Esophagus muscularis mucosa (tissue), 4 donors: ENCODE measurements at places on chromosomes 4 and X.
A peak's percentile ranks its signal among the peaks of the same experiment; 100 is the strongest.

GRCh38 chr4:116702949-116703348, 382.4 kb downstream of the TRAM1L1 start:
- H3K36me3 ChIP-seq, result no peaks in the 10 kb centered on the region
- no peak for DNase-seq
- H3K27me3 ChIP-seq, result no peaks in the 10 kb centered on the region
- no peak overlapping the region for H3K27ac ChIP-seq

- no peaks in the 10 kb centered on the region for H3K36me3 ChIP-seq
- DNase-seq, result no peak
- H3K4me3 ChIP-seq, result no peak overlapping the region
- peaks cover 8% of the 10 kb centered on the region for H3K4me1 ChIP-seq
- no peaks in the 10 kb centered on the region for H3K27me3 ChIP-seq
Observed at GRCh38 chrX:41047878-41048534, 37.2 kb upstream of the USP9X start.

DNA sequence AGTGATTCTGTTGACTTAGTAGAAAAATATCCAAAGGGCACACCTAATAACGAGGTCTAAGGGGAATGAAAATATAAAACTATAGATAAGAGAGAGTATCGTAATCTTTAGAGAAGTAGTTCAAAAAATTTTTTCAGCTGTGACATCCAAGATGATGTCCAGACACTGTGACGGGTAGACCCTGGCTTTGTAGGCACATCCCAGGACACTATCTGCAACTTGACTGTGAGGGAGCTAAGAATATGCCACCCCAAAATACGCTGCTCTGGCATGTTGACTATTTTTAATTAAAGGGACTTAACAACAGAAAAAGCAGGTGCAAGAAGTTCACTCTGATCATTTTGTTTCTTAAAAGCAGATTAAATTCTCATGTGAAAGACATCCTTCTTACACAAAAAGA, 89.5 kb downstream of the CLCN4 start:
- no peaks in the 10 kb centered on the region for H3K36me3 ChIP-seq
- peaks cover 4% of the 10 kb centered on the region for H3K4me1 ChIP-seq
- no peak for DNase-seq
- H3K27me3 ChIP-seq, result no peaks in the 10 kb centered on the region
- no peak overlapping the region for H3K27ac ChIP-seq

- no peaks in the 10 kb centered on the region for H3K36me3 ChIP-seq
- H3K27me3 ChIP-seq, result no peaks in the 10 kb centered on the region
- H3K4me3 ChIP-seq, result no peak overlapping the region
- DNase-seq, result peak; percentile 34
- H3K4me1 ChIP-seq, result peaks cover 3% of the 10 kb centered on the region
Observed at GRCh38 chr4:99847362-99847976, 30.8 kb downstream of the DAPP1 start.

DNA sequence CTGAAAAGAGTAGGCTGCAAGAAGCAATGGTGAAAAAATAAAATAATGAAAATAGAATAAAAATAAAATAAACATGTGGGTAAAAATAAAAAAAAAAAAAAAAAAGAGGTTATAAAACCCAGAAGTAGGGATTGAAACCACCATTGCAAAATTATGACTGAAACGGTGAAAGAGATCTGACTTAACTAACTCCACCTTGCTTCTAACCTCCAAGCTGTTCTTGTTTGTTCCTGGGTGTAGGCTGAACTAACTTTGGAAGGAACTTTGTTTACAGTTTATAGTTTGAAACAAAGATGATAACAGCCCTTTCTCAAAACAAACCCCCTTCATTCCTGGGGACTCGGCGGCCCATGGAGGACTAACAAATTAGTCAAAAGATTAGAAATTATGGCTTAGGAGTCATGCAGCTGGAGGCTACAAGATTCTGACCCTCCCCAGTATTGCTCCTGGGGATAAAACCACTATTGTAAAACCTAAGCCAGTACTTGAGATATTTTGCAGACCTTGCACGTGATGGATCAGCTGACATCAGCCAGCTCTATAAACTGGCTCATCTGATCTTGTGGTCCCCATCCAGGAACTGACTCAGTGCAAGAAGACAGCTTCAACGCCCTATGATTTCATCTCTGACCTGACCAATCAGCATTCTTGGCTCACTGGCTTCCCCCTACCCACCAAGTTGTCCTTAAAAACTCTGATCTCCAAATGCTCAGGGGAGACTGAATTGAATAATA, 30.4 kb downstream of the DDX60L start:
- no peaks in the 10 kb centered on the region for H3K4me1 ChIP-seq
- H3K36me3 ChIP-seq, result peaks cover 23% of the 10 kb centered on the region
- H3K4me3 ChIP-seq, result no peak overlapping the region
- no peak overlapping the region for H3K27ac ChIP-seq
- H3K27me3 ChIP-seq, result no peaks in the 10 kb centered on the region

- no peaks in the 10 kb centered on the region for H3K27me3 ChIP-seq
- DNase-seq, result no peak
- peaks cover 12% of the 10 kb centered on the region for H3K36me3 ChIP-seq
Observed at GRCh38 chrX:23699636-23700194, 32.4 kb downstream of the PRDX4 start.

DNA sequence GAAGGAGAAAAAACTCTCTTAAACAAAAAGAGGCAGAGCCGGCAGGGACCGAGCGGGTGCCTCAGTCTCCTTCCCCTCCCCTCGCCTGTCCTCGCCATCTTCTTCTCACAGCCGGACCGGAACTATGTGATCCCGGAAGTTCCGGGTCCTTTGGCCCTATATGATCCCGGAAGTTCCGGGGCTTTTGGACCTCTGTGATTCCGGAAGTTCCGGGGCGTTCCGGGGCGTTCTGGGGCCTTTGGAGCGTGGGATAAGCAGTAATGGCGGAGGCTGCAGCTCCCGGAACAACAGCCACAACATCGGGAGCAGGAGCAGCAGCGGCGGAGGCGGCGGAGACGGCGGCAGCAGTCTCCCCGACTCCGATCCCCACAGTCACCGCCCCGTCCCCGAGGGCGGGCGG, 98.9 kb upstream of the MED14 start:
- H3K4me1 ChIP-seq, result no peaks in the 10 kb centered on the region
- H3K4me3 ChIP-seq, result no peak overlapping the region
- no peak overlapping the region for H3K27ac ChIP-seq
- DNase-seq, result no peak
- no peaks in the 10 kb centered on the region for H3K36me3 ChIP-seq
- H3K27me3 ChIP-seq, result no peaks in the 10 kb centered on the region

- H3K27me3 ChIP-seq, result no peaks in the 10 kb centered on the region
- H3K36me3 ChIP-seq, result no peaks in the 10 kb centered on the region
- H3K27ac ChIP-seq, result no peak overlapping the region
- H3K4me3 ChIP-seq, result no peak overlapping the region
- no peak for DNase-seq
Observed at GRCh38 chrX:34404386-34405070, 252.6 kb downstream of the TMEM47 start.

DNA sequence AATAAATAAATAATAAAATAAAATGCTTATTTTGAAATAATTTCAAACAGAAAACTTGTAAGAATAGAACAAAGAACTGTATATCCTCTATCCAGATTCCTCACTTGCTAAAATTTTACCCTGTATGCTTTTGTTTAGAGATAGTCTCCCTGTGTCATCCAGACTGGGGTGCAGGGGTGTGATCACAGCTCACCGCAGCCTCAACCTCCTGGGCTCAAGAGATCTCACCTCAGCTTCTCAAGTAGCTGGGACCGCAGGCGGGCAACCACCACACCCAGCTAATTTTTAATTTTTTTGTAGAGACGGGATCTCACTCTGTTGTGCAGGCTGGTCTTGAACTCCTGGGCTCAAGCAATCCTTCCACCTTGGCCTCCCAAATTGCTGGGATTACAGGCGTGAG, 17.5 kb upstream of the ARAF start:
- no peaks in the 10 kb centered on the region for H3K27me3 ChIP-seq
- H3K4me1 ChIP-seq, result peaks cover 17% of the 10 kb centered on the region
- no peak for DNase-seq

DNA sequence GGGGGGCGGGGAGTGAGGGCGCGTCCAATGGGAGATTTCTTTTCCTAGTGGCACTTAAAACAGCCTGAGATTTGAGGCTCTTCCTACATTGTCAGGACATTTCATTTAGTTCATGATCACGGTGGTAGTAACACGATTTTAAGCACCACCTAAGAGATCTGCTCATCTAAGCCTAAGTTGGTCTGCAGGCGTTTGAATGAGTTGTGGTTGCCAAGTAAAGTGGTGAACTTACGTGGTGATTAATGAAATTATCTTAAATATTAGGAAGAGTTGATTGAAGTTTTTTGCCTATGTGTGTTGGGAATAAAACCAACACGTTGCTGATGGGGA, 1.1 kb downstream of the HTT start:
- H3K27me3 ChIP-seq, result no peaks in the 10 kb centered on the region
- peaks cover 32% of the 10 kb centered on the region for H3K4me1 ChIP-seq
- no peaks in the 10 kb centered on the region for H3K36me3 ChIP-seq
- H3K4me3 ChIP-seq, result peak overlapping the region; percentile 88
- no peak for DNase-seq
